ENCODE measurements at places on chromosomes 2 and 18. TPM values are rescaled to one million over a fixed set of nuclear protein-coding genes. Genes with fewer than 3 reads are reported as not detected.

PTMA gene
- polyA plus RNA-seq = 681 TPM

GAREM2 gene
- polyA plus RNA-seq = 2.8 TPM

LRATD1 gene
- polyA plus RNA-seq = 1.9 TPM

DNA sequence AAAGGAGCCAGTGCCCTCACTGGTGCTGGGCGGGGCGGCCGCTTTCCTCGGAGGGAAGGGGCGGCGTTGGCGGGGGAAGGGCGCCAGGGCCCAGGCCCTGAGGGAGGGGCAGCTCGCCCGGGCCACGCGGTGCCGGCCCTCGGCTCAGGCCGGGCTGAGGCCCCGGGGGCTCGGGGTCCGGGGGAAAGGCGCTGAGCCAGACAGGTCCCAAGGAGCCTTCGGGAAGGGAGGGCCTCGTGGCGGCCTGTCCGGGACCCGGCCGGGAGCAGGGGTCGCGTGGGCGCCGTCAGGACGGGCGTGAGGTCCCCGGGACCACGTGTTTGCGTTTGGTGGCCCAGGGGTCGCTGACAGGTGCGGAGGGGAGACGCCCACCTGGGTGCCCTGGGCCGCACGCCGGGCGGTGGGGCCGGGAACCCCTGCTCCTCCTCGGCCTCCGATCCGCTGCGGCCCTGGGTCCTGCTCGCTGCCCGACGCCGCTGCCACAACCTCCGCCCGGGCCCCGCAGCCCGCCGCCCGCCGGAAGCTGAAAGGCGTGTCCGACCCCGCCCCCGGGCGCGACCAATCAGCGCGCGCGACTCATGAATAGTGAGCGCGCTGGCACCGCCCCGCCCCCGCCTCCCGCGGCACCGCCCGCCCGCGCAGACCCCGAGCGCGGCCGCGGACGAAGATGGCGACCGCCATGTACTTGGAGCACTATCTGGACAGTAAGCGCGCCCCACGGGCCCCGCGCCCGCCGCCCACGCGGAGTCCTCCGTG is at the start of gene ING5:
Gene ING5, plus strand, starts transcription at position 641 of the 756 bp plus-strand sequence. Its CDS starts 27 bp downstream, at position 668.
- DNase-seq = peak; percentile 71

DNA sequence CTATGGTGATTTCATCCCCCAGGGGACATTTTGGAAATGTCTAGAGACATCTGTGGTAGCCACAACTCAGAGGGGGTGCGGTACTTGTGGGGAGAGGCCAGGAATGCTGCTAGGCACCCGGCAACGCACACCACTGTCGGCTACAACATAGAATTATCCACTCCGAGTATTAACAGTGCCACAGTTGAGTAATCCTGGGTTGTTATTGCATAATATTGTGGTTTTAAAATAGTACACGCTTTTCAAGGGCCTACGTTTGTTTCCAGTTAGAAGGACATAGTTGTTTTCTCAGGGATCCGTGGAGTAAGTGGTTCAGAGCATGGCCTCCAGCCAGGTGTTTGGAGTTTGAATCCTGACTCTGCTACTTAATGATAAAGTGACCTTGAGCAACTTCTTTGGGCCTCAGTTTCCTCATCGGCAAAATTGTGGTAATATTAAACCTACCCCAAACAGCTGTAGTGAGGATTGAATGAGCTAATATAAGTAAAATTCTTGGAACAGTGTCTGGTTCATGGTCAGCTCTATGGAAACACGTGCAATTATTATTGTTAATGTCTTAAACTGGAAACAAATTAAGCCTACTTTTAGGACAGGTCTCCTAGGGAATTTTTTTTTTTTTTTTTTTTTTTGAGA is 24.5 kb downstream of the CYP27A1 start:
- peak; percentile 84 for DNase-seq

GRCh38 chr2:126444512-126444911 is 211.4 kb upstream of the GYPC start:
- DNase-seq = no peak

GRCh38 chr2:237860273-237860935 is 981 bp downstream of the RAMP1 start:
- no peak for DNase-seq

CAPN14 gene
- 0.09 TPM for polyA plus RNA-seq

- DNase-seq = no peak
Observed at GRCh38 chr2:73069041-73069854, 2.3 kb downstream of the SFXN5 start.

- DNase-seq = no peak
Observed at GRCh38 chr2:22756276-22757043, 628.5 kb upstream of the KLHL29 start.

RASGRP3 gene
- polyA plus RNA-seq = 1.4 TPM

GRCh38 chr18:3121259-3121658 is 98.5 kb downstream of the MYOM1 start:
- DNase-seq = no peak

- DNase-seq = no peak
Observed at GRCh38 chr2:150528861-150529801, 41.7 kb upstream of the RND3 start.

GRCh38 chr18:49227001-49227380 is 233.5 kb downstream of the DYM start:
- no peak for DNase-seq

LYG2 gene
- not detected for polyA plus RNA-seq

GRCh38 chr2:145653553-145653952 is 1133.6 kb upstream of the ZEB2 start:
- DNase-seq = no peak

GRCh38 chr2:20674974-20675679 is 8.2 kb downstream of the GDF7 start:
- peak; percentile 60 for DNase-seq

GRCh38 chr2:219159771-219160185 is 837 bp downstream of the NHEJ1 start:
- no peak for DNase-seq

DNA sequence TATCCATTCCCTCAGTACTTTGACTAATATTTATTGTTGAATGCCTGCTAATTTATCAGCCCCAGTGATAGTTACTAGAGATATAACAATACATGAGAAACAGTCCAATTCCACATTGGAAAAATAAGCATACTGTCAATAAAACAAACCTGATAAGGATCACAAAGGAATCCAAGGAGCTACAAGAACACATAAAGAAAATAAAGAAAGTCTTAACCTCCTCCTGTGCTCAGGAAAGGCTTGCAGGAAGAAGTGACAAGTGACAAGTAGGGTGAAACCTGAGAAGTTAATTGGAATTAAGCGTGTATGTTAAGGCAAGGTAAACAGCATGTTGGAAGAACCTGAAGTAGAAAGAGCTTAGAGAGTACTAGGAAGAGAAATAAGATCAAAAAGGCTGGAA is 20.3 kb upstream of the ASNSD1 start:
- no peak for DNase-seq

NCKAP5 gene
- 16.6 TPM for polyA plus RNA-seq

Measured in AG04450 (cell line).